Stimulated activated CD4-positive, alpha-beta T cell treated with anti-CD3 and anti-CD28 coated beads, Interleukin-1b, Interleukin-23, amount 100 ng/mL, for 24 hours (primary cell): ENCODE measurements at places on chromosomes 12 and 14.

- DNase-seq, result no peak
Observed at GRCh38 chr12:51122844-51123243, 39.4 kb upstream of the CSRNP2 start.

- DNase-seq, result no peak
Observed at GRCh38 chr14:51929166-51929565, 60.2 kb upstream of the RTRAF start.

GRCh38 chr14:57262117-57262516, 6.6 kb downstream of the EXOC5 start:
- no peak for DNase-seq

DNA sequence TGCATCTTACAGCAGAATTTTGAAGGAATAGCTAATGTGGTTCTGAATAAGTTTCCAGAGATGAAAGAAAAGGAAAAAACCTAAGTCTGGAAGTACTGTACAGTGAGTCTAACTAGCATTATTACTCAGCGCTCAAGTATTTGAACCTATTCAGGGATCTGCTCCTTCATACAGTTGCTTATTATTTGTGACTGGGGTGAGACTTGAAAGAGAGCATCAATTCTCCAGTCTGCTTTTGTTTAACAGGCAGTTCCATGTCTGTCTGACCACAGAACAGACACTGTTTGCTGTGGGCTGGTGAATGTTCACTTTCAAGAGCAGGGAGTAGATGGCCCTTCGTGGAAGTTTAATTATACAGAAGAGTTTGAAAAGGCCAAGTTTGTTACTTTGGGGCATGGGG, 9.3 kb downstream of the ETV6 start:
- no peak for DNase-seq

GRCh38 chr14:67856827-67857226, 37.2 kb downstream of the RAD51B start:
- no peak for DNase-seq
